Stimulated activated CD8-positive, alpha-beta memory T cell treated with anti-CD3 and anti-CD28 coated beads, Interleukin-2, amount 100 ng/mL, for 1 hour (primary cell): ENCODE measurements at places on chromosomes 12 and 14.

GRCh38 chr12:71440763-71441748 is 1.5 kb downstream of the LGR5 start:
- no peak for DNase-seq

GRCh38 chr12:33226671-33227070 is 212.9 kb downstream of the SYT10 start:
- DNase-seq = no peak

DNA sequence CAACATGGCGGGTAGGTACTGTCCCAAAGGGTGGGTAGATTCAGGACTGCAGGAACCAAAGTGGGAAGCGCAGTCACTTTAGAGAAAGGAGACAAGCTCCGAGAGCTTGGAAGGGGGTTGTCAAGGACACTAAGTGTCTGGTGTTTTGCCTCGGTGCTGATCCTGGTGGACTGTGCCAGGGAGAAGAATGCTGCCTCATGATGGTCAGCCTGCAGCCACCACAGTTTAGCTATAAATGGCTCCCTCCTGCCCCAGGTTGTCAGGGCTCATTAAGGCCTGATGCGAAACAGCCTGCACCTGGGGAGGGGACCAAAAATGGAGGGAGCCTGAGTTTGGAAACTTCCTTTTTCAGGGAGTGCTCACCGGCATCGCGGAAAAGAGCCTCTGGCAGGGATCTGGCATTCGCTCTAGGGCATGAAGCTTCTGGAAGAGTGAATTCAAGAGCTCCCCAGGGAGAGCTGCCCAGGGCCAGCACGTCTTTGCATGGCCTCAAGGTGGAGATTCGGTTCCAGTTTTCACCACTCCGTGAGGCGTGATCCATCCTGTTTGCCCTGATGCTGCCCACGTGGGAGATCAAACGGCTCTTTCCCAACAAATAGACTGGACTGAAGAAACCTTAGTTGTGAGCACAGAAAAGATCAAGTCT is 164.0 kb downstream of the FOXN3 start:
- DNase-seq = no peak

- DNase-seq = no peak
These were observed 877.8 kb upstream of the ATXN7L3B start for GRCh38 chr12:73659802-73660201.

GRCh38 chr12:85588221-85588620 is 248.0 kb downstream of the RASSF9 start:
- DNase-seq = no peak

DNA sequence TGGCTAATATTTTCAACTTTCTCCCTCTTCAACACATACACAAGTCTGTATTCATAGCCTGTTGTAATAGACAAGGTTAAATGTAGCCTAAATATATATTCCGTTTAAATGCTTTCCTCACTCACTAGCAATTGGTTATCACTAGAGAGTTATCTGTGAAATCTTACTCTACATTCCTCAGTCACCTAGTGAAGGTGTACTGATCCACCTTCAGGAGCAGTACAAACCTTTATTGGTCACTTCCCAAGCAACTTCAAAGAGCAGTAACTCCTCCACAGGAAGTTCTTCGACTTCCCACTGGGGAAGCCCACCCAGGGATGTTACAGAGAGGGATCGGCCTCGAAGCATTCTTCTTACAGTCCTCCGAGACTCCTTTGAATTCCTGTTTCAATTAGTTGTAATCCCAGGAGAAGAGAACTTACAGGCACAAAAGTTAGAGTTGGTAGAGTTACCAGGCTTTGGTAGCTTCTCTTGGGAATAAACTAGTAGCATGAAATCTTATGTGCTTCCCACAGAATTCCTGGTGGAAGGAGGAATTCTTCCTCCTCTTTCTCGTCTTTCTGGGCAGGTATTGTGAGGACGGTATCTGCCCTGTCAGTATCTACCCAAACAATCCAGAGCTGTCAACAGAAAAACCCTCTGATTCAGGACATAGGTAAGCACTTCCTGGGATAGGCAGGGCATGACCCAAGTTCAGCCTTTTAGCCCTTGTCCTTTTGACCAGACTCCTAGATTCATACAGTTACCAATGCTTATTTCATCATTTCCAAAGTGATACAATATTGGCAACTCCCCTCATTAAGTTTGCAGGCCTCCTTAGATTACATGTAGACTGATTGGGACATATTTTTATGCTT is at the start of gene GYS2:
GYS2 (minus strand) TSS at position 603 of the 857 bp plus-strand sequence; CDS start at position 348, 255 bp downstream.
- no peak for DNase-seq

DNA sequence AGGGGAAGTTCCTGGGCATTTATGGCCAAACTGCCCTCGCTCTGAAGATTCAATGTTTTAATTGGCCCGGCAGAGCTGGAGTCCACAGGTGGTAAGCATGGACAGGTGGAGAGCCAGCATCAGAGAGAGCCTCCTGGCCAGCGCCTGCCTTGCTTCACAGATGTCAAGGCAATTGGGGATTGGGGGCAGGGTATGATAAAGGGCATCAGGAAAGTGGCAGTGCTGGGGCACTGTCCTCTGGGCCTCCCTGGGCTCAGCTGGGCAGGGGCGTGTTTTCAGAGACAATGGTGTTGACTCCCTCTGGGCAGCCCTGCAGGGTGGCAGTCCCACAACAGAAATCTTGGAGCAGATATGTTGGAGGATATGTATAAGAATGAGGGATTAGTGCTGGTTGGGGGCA is 237.3 kb downstream of the CACNA1C start:
- DNase-seq = no peak

DNA sequence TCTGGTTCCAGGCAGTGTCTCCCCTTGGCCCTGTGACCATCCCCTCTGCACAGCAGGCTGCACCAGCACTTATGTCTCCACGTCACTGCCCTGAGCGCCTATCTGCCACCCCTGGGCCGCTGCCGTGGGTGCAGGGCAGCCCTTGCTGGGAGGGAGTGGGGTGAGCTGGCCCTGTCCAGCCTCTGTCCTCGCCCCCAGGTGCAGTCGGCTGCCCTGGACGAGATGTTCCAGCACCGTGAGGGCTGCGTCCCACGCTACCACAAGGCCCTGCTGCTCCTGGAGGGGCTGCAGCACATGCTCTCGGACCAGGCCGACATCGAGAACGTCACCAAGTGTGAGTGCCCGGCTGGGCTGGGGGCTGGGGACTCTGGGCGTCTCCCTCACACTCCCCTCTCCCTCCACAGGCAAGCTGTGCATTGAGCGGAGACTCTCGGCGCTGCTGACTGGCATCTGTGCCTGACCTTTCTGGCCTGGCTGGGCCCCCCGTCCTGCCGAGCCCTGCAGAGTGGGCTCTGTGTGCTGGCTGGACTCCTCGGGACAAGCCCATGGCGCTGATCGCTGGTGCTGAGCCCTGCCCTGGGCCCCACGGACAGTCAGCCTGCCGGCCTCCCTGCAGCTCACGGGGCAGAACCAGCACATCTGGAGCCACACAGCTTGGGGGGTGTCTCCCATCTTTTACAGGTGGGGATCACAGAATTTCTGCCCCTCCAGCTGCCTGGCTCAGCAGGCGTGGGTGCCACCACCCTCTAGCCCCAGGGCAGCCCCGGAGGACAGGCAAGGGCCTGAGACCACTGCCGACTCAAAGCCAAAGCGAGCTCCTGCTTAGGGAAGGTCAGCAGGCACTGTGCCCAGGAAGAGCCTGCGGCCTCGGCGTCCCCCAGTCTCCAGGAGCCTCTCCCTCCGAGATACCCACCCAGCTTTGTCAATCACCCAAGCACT is 7.9 kb upstream of the PUS1 start:
- no peak for DNase-seq

DNA sequence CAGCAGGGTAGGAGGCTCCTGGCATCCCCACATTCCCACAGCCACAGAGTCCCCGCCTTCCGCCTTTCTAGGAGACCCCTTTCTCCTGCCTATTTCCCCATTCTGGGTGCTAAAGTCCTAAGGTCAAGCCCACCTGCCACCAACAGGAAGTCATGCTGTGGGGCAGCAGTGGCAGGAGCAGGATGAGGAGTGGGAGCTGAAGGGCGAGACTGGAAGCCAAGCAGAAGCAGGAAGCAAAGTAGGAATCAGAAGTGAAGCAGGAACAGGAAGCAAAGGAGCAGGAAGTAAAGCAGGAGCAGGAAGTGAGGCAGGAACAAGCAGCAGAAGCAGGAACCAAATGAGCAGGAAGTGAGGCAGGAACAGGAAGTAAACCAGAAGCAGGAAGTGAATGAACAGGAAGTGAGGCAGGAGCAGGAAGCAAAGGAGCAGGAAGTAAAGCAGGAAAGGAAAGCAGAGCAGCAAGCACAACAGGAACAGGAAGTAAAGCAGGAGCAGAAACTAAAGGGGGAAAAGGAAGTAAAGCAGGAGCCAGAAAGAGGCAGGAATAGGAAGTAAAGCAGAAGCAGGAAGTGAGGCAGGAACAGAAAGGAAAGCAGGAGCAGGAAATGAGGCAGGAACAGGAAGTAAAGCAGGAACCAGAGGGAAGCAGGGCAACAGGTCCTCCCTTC is 38.3 kb upstream of the RIMBP2 start:
- no peak for DNase-seq

GRCh38 chr12:122963941-122964265 is 2.4 kb downstream of the ABCB9 start:
- DNase-seq = no peak

DNA sequence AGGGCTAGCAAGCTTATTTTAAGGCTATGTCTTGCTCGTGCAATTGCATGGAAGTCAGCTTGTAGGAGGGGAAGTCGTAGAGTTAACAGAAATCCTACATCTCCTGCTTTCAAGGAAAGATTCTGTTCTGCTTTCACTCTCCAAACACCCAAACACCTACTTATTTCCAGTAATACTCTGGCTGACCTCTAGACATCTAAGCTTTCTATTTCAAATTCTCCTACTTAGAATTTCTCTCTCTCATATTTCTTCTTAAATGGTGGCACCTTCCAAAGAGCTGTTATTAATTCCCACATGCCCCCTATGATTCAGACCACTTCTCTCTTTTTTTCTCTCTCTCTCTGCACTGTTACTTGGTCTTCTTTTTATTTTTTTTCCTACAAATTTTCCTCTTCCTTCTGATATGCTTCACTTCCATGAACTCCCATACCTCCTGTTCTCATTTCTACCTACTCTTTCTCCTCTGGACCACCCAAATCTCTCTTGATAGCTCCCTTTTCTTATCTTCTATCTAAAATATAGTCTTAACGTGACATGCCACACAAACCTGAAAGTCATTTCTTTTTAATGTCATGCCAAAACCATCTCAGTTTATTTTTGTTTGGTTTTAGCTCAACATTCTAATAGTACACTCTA is 90.8 kb downstream of the RPS6KA5 start:
- DNase-seq = no peak

GRCh38 chr12:120528861-120529525 is at the start of gene COQ5:
Gene COQ5, minus strand, starts transcription at chr12:120529158. Its CDS starts 17 bp downstream, at chr12:120529141.
- peak; percentile 72 for DNase-seq

DNA sequence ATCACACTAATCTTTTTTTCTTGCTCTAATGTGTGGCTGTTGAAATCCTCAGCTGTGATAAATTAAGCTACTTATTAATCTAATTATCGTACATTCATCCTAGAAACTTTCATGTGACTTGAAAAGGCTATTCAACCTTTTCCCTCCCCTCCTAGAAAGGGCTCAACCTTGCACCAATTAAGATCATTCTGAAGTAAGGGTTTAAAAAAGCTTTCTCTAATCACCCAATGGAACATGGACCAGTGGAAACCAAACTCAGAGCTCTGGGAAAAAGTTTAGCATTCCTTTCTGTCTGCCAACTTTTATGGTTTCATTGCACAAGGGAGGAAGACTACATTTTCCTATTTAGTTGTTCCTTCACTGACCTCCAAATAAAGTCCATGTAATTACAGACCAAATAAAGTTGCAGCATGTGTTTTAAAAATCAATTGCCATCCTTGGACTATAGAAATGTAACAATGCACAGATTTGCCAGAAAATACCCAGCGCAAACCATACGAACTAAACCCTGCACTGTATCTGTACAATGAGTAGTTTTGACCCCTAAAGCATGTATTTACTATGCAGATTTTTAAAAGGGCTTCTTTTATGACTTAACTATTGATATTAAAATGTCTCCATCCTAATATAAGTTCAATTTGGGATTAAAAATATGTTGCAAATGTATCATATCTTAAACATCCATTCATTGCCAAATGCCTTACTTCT is 142.6 kb upstream of the OTX2 start:
- DNase-seq = no peak

- no peak for DNase-seq
These were observed 127.4 kb downstream of the KCNK10 start for GRCh38 chr14:88195676-88196075.

- no peak for DNase-seq
These were observed at the start of gene EEF1AKMT3 for GRCh38 chr12:57772429-57773322. Gene EEF1AKMT3, plus strand, starts transcription at chr12:57772614. Its CDS starts 111 bp downstream, at chr12:57772725.

- DNase-seq = no peak
These were observed 147.9 kb upstream of the HIF1A start for GRCh38 chr14:61547186-61548069.

DNA sequence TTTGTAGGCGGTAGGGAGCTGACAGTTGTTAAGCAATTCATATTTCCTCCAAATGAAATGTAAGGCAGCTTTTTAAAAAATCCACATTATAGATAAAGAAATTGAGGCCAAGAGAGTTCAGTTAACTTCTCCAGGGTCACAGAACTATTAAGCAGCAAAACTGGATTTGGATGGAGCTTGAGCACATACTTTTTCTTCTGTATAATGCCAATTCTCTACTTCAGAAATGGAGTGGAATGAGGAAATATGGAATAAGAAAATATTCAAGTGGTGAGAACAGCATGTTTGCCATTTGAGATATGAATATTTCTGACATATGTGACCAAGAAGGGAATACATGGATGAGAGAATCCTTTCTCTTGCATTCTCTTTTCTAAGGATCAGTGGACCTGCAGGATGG is 233.1 kb downstream of the FOXG1 start:
- DNase-seq = no peak

GRCh38 chr12:116717466-116718437 is 20.1 kb downstream of the SPRING1 start:
- no peak for DNase-seq

DNA sequence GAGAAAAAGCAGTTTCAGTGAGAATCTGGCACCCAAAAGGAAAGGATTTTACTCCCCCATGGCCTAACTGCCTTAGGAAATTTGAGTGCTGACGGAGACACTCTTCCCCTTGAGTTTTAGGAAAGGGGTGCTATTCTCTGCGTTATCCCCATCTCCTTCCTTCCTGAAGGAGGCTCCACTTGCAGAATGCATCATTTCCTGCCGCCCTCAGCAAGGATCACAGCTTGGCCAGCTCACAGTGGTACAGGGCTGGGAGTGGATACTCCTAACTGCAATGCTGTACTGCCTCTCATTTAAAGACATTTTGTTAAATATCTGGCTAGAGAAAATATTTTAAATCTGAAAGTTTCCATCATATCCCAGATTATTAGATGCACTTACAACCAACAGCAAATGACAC is 33.0 kb downstream of the RDH12 start:
- DNase-seq = no peak

- DNase-seq = no peak
These were observed 73.8 kb upstream of the ANKS1B start for GRCh38 chr12:100058482-100059029.

- DNase-seq = no peak
These were observed 245.4 kb downstream of the DIO2 start for GRCh38 chr14:79965896-79966295.

GRCh38 chr12:47867495-47867941 is 37.3 kb downstream of the VDR start:
- DNase-seq = no peak

GRCh38 chr14:52840877-52841276 is 49.5 kb upstream of the GNPNAT1 start:
- DNase-seq = no peak

GRCh38 chr12:124665511-124665910 is 98.1 kb upstream of the NCOR2 start:
- DNase-seq = no peak
